ENCODE measurements at places on chromosomes 7 and 10. TPM values are rescaled to one million over a fixed set of nuclear protein-coding genes. Genes with fewer than 3 reads are reported as not detected.

DNA sequence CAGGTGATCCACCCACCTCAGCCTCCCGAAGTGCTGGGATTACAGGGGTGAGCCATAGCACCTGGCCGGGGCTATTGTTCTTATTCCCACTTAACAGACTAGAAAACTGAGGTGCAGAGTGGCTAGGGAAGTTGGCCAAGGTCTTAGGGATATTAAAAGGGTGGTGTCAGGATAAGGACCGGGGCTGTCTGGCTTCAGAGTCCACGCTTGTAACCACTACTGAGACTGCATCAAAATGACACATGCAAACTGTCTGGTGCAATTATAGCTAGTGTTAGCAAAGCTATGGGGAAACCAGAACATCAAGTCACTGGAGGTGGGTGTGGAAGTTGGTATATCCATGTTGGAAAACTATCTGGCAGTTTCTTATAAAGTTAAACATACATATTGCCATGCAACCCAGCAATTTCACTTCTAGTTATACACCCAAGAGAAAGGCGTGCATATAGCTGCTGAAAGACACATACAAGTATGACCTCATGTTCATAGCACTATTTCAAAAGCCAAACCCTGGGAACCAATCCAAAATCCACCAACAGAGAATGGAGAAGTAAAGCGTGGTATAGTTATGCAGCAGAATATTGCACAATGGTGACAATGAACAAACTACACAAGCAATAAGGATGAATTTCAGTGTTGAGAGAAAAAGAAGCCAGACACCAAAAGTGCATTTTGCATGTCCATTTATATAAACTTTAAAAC, 33.9 kb upstream of the EEPD1 start:
- DNase-seq: no peak

DNA sequence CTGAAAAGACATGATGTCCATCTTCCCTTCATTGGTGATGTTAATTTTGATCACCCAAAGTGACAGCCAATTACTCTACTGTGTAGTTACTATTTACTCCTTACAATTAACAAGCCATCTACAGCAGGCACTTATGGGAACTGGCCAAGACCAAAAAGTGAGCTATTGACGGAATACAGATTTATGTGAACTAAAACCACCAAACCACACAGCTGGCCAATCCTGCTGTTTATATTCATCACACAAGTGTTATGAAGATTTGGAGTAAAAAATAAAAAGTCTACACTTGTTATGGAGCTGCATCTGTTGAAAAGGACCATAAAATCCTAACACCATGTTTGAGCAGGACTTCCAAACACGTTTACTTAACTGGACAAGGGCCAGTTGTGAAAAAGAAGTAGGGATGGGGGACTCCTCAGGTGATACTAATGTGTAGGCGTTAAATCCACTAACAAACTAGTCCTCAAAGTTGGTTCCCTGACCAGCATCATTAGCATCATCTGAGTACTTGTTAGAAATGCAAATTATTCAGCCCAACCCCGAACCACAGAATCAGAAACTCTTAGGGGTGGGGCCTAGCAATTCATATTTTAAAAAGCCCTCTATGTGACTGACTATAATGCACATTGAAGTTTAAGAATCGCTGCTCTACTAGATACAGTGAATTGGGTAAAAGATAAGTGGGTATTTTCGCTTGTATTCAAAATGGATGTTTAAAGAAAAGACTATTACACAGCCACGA, 11.6 kb downstream of the MCMBP start:
- no peak for DNase-seq

GRCh38 chr7:130141884-130142653, 63.1 kb downstream of the TMEM209 start:
- DNase-seq: peak; percentile 46

GRCh38 chr10:13998163-13998835, 332.4 kb downstream of the FRMD4A start:
- no peak for DNase-seq

DNA sequence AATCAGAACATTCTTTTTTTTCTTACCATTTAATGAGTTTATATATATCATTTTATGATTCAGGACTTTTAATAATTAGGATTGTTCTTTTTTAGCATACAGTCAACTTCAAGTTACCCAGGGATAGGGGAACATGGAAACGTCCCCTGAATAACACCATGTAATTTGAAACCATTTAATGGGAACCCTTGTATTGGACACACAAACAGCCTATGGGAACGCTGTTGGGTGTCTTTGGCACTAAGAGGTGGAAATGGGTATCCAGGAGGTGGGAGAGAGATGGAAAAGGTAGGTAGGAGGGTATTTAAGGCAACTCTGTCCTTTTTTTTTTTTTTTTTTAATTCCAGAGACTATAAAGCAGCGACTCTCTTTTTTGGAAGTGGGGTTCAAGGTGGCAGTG, 2.6 kb downstream of the LUC7L2 start:
- no peak for DNase-seq

DNA sequence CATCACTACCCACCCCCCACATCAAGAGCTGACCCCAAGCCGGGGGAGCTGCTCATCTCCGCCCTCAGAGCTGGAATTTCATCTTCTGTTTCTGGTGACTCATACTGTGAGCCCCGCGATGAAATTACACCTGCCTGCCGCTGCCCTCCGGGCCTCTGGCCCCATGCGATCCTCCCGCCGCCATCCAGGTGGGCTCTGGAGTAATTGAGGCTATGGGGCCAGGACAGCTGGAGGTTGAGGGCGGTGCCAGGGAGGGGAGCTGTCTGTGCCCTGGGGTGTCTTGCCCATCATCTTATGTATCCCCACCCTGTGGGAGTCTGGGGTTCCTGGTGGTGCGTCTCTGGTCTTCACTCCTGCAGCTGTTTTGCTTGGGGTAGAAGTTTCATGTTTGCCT, 9.0 kb downstream of the GTF2IRD1 start:
- DNase-seq: no peak

DNA sequence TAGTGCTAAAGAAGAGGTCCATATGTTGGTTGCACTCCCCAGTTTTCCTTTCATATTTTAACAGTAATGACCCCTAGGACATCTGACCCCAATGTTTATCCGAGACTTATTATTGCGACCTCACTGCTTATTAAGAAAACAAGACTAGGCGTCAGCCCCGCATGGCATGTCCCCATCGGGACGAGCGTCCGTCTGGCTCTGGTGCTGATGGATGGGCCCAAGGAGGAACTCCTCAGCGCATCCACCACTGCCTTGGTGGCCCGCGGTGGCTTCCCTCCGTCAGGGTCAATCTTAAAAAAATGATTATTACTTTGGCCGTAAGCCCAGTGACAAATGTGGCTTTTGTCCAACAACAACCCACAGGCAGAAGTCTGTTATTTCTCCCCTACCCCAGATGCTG, 40.1 kb upstream of the CXCL12 start:
- DNase-seq: no peak

DNA sequence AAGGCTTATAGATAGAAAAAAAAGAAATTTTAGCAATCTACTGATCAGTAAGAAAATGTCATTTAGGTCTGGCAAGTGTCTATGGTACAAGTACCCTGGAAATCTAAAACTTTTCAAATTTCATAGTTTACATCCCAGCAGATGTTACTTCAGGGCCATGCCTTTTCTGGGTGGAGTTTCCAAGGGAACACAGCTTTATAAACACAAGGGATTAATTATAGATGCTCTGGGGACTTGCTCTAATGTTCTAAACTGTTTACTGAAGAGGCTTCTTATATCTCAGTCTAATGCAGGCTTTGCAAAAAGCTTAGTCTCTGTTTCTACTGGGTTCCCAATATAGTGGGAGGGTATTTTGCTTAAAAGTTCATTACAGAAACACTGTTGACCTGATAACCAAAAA, 3.1 kb downstream of the CD36 start:
- no peak for DNase-seq

DNA sequence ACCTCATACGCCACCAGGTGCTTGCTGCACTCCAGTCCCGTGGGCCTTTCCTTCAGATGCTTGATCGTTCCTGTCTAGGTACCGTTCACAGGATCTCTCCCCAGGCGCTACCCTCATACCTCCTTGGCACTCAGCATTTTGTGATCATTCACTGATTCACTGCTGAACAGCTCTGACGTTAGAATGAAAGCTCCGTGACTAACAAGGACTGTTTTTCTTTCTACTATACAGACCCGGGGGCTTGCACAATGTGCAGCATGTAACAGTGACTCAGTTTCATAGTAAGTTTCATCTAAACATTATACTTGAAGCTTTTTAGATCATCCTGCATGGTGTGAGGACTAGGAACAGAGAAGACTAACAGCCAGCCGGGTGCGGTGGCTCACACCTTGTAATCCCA, 20.6 kb downstream of the KIN start:
- DNase-seq: no peak

GRCh38 chr7:120988591-120989256, at the start of gene CPED1:
Gene CPED1 (plus strand): TSS chr7:120988711. CDS start chr7:120989622, 911 bp downstream.
- DNase-seq: peak; percentile 80

The CXCL12 gene
- 51.3 TPM for total RNA-seq

The MLXIPL gene
- total RNA-seq: 13.3 TPM

The ACHE gene
- 20.9 TPM for total RNA-seq

The PODXL gene
- total RNA-seq: 12.8 TPM
